ENCODE measurements at places on chromosomes 2 and 18.

DNA sequence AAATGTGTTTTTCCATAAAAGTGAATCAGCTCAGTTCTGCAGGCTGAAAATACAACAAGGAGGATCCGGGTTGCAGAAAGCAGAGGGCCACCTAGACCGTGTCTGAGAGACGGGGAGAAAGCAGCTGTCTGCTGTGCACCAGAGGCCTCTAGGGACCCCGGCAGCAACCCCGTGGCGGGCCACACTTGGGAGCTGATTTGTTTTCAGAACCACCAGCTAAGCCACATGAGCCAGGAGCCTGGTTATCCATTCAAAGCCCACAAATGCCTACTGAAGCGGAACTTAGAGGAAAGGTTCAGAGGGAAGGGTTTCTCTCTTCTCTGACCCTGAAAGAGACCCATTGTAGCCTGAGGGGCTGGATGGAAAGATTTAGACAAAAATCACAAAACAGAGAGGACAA, 28.4 kb upstream of the ID2 start:
- DNase-seq: no peak

DNA sequence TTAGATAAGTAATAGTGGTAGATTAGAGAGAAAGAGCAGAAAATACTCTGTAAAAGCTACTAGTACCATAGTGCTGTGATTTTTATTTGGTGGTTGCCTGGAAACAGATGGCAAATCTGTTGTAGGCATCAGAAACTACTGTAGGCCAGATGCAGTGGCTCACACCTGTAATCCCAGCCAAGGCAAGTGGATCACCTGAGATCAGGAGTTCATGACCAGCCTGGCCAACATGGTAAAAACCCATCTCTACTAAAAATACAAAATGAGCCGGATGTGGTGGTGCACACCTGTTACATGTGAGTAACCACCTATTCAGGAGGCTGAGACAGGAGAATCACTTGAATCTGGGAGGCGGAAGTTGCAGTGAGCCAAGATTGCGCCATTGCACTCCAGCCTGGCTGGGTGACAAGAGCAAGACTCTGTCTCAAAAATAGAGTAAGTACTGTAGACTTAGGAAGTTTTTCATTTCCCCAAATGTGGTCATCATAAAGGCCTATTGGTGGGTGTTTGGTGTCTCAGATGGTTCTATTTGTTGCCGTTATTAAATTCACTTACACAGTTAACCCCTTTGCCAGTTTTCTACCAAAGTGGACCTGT, 79.6 kb downstream of the SPTBN1 start:
- no peak for DNase-seq

- no peak for DNase-seq
Observed at GRCh38 chr18:8151181-8151580, 458.1 kb upstream of the RAB12 start.

GRCh38 chr2:124805060-124805459, 780.0 kb downstream of the CNTNAP5 start:
- no peak for DNase-seq

DNA sequence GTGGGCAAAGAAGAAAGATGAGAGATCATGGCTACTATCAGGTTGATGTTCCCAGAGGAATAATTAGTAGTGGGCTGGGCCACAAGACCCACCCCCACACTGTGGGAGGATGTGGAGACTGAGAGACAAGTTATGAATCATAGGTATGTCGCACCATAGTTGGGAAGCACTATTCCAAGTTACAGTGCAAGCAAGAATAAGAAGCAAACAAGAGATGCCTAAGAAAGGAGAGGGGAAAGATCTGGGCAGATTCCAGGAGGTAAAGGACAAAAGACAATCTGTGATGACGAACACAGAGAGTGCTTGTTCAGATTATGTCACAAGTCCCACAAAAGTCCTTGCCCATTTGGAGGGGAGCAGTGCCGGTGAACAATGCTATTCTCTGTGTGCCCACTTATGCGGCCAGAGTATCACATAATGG, 56.6 kb downstream of the FAM228A start:
- DNase-seq: no peak

GRCh38 chr2:235934774-235935484, 233.3 kb downstream of the GBX2 start:
- DNase-seq: no peak

DNA sequence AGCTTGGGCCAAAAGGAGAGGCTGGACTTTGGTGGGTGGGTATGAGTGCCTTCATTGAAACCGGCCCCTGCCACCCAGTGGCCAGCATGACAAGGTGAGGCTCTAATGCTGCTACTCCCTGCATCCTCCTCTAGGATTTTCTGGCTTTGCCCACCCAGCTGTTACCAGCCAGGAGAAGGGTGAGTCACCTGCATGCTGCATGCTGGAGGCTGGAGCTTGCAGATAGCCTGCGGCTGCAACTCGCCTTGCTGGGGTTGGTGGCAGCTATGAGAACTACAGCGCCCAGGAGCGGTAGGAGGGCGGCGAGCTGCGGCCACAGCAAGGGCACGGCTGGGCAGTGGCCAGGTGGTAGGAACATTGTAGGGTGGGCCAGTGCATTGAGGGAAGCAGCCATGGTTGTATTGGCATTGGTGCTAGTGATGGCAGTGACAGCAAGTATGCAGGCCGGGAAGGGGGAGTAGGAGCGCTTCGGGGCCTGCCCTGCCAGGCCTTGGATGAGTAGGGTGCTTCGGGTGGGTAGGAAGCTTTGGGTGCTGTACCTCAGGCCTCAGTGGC, 75.4 kb upstream of the SLC35G4 start:
- DNase-seq: no peak

DNA sequence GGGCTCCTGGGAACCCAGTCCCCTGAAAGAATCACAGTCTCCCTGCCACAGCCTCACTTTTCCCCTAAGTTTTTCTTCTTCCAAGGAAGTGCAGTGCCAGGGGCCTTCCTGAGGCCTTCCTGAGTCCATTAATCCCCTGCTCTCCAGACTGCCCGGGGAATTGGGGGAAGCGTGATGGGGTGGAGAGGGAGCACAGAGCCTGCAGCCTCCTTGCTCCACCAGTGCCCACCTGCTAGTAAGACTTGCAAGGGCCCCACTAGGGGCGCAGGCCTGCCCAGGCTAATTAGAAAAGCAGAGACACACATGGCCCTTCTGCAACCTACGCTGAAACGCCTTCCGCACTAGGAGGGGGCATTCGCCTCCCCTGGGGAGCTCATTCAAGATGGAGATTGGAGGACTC, 110.6 kb downstream of the MRO start:
- no peak for DNase-seq

GRCh38 chr2:24076849-24077534, 866 bp upstream of the SF3B6 start:
- peak; percentile 17 for DNase-seq

Data from endothelial cell (in vitro differentiated cells).